ENCODE measurements at places on chromosomes 5 and 9. TPM values are rescaled to one million over a fixed set of nuclear protein-coding genes. Genes with fewer than 3 reads are reported as not detected.
A peak's percentile ranks its signal among the peaks of the same experiment; 100 is the strongest.

STC2 gene
- 41.0 TPM for total RNA-seq

IFNB1 gene
- total RNA-seq: not detected

C5orf52 gene
- 0.42 TPM for total RNA-seq

PRR16 gene
- total RNA-seq: not detected

MEIKIN gene
- not detected for total RNA-seq

TNFSF8 gene
- total RNA-seq: 148 TPM

DNA sequence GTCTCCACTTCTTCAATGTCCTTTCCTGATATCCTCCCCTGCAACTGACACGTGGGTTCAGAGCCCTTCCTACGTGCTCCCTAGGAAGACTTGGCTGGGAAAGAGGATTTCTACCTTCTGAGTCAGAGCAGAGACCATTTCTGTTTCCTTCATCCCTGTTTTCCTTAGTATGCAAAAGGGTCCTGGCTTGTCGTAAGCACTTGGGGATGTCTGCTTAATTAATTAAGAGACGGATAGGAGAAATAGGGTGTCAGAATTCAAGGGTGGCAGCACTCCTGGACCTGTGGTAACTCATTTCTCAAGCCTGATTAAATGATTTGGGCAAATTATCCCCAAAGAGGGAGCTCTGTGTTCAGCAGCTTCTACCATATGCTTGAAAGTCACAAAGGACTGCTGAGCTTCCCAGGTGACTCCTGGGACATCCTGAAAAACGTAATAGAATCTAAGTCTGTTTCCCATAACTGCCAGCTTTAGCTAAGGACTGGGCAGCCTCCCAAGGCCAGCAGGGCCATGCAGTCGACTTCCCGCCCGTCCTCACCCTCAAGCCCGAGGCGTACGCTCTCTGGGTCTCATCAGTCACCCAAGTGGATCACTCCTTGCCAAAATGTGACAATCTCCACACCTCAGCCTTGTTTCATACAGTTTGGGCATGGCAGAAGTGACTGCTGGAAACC lies 20.5 kb downstream of the ABCA1 start:
- no peak for DNase-seq

DNA sequence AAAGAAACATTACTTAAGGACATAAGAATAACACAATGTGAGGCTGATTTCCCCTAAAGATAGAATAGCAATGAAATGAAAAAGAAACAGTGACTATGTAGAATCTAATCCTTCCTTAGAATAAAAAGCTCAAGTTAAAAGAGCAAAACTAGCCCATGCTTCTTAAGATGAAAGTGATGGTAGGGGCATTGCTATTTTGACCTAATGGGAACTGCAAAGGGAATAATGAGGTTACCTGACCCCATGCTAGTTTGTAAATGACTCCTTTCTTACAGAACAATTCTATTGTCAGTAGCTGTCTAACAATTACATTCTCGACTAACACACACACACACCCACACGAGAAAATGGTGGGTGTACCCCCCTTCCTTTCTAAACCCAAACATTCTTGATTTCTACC lies 575.8 kb downstream of the CSNK1G3 start:
- DNase-seq: no peak

GRCh38 chr5:54905942-54906537 lies 79.4 kb downstream of the ESM1 start:
- peak; percentile 92 for DNase-seq

DNA sequence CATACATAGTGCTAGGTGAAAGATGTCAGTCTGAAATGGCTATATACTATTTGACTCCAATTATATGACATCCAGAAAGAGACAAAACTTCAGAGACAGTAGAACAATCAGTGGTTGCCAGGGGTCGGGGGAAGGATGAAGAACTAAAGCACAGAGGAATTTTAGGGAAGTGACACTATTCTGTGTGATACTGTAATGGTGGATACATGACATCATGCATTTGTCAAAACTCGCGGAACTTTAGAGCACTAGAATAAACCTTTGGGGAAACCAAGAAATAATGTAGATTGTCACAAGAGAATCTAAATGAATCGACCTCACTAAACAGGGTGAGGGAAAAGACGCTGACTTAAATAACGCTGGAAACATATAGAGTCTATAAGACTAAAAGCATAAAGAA lies 107.0 kb upstream of the RETREG1 start:
- DNase-seq: no peak

DNA sequence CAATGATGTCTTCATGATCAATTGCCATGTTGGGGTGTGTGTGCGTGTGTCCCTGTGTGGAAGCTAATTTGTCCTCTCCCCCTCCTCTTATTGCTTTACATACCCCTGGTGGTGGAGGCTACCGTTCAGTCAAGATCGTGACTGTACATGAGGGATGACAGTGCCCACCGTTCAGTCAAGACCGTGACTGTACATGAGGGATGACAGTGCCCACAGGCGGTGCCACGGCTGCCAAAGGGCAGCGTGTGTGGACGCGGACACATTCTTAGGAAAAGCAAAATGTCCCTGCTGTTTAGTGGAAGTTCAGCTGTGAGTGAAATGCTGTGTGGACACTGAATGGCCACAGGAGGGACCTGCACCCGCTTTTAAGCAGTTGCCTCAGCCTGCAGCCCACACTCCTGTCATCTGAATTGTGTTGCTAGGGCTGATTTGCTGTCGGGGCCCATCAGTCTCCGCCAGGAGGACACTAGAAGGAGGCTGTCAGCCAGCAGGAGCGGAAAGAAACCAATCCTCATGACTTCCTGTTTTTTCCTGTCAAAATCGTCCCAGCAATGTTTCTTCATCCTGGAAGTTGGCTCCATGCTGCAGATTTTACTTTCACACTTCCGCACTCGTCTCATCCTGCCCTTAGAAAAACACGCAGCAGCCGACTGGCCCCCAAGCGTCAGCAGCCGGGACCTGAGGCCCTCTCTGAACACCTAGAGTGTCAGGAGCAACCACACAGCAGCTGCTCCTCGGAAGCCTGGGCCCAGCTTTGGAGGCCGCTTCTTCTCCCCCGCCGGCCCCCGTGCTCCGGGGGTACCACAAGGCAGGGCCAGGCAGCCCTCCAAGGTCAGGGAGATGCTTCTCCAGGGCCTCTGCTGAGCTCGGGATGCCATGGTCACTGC lies 9.1 kb downstream of the OR2V1 start:
- DNase-seq: no peak

DNA sequence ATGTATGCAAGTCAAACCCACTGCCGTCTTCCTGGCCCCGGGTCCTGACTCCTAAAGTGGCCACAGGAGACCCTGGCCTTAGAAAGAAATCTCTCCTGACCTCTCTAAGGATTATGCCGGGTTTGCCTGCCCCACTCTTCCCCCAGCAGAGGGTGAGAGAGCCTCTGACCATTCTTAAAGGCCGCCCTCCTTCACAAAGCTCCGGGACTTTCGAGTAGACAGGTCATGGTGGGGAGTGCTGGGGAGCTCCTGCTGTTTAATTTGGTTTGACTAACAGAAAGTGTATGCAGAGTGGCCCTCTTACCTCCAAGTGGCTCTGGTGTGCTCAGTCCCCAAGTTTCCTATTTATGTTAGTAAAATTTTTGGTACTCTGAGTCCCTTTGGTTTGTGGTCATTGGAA lies 111.8 kb downstream of the LRRC70 start:
- DNase-seq: no peak

DNA sequence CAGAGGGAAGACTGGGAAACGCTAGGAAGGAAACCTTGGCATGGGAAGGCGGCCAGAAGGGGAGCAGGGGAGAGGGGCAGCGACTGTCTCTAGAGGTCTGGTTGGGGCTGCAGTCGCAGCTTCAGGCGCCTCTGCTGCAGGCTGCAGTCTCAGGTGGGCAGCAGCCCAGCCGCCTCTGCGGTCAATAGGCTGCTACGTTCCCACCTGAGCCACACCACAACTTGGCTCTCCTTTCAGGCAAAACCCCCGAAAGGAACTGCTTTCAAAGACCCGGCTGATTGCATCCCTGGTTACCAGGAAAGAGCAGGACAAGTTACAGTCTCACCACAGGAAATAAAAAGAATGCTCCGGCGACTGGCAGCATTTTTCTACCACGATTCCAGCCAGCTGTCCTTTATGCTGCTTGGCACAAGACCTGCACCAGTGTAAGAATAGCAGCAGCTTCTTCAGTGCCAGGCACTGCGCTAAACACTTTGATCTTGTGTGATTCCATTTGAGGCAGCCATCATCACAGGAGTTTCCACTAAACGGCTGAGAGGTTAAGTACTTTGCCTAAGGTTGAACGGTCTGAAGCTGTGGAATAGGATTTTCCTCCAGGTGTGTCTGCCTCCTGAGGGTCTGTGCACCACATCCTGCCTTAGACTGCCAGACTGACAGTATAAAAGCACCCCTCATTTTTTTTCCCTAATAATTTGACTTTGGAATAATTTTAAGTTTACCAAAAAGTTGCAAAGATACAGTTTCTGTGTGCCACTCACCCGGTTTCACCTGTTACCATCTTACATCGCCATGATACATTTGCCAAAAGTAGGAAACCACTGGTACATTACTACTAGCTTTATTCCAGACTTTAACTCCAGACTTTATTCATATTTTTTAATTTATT lies 7.5 kb downstream of the RPS14 start:
- no peak for DNase-seq

GRCh38 chr5:132021654-132022053 lies 10.2 kb upstream of the ACSL6 start:
- DNase-seq: no peak

- DNase-seq: no peak
Measured at GRCh38 chr5:88085462-88085861, 183.2 kb downstream of the TMEM161B start.

Measured in activated CD4-positive, alpha-beta T cell treated with anti-CD3 and anti-CD28 coated beads, Interleukin-2, amount 10 ng/mL, durations not matched to agents 24 days and 14 days (primary cell).